ENCODE measurements at places on chromosomes 1 and 21.

- no peak for DNase-seq
Measured at GRCh38 chr1:30476911-30477459, 246.4 kb downstream of the MATN1 start.

DNA sequence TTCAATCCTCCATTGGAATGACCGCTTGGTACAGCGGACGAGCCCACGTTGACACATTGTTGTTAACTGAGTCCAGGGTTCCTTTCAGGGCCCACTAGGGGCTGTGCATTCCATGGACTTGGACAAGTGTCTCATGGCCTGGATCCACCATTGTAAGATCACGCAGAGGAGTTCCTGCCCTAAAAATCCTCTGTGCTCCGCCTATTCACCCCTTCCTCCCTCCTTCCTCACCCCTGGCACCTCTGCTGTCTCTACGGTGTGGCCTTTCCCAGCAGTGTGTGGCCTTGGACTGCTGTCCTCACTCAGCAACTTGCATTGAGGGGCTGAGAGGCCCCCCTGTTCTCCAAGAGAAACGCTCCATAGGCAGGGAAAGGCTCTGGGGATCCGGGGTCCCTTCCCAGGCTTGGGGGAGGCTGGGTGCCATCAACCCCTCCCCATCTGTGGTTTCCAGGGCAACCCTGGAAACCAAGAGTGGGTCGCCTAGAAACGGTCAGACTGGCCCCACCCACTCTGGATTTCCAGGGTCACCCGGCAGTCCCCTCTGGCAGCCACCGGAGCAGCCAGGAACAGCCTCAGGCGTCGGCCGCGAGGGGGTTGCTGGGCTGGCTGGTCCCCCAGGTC is 50.9 kb downstream of the MEGF6 start:
- no peak for DNase-seq

DNA sequence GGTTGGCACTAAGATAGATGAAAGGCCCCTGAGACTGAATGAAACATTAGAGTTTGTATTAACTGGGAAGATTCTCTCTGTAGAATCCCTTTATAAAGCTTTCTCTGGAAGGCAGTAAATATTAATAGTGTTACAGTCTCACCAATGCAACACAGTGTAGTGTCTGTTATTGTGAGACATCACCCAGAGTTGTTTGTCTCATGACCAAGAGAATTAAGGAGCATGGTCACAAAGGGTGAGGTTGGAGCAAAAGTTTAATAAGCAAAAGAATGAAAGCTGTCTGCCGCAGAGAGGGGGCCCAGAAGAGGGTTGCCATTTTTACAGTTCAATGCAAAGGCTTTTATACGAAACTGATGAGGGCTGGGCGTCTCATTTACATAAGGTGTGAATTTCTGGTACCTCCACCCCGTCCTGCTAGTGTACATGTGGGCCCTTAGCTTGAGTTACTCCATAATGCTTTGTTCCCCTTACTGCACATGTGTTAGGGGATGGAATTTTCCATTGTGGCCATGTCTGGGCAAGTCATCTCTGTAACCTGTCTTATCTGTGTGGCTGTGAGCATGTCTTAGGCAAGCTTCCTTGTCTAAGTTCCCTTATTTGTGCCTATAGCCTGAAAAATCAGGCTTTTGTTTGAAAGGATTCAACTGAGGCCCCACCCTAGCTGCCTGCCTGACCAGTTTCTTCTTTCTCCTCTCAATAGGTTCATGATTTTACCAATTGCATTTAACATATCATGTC is 184.1 kb downstream of the RASAL2 start:
- no peak for DNase-seq

DNA sequence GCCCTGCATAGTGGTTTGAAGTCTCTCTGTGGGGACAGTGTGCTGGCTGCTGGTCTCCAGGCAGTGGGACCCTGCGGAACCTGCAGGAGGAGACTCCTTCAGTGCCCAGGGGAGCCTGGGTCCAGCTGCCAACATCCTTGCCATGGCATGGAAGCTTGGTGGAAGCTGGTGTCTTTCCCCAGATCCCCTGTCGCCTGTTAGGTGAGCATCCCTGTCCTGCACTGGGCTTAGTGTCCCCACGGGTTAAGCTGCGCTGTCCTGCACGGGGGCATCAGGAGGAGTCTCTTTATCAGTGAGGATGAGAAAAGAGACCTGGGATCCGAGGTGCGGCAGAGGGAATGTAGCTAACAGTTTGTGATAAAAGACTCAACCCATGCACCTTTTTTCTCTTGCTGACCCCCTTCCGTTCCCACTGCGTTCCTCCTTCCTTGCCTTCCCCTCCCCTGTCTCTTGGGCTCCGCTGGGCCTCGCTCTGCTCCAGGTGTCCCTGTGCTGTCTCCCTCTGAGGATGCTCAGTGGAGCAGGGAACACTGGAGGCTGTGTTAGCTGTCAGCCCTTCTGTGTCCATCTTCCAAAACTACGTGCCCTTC is 59.3 kb downstream of the SLC37A1 start:
- no peak for DNase-seq

DNA sequence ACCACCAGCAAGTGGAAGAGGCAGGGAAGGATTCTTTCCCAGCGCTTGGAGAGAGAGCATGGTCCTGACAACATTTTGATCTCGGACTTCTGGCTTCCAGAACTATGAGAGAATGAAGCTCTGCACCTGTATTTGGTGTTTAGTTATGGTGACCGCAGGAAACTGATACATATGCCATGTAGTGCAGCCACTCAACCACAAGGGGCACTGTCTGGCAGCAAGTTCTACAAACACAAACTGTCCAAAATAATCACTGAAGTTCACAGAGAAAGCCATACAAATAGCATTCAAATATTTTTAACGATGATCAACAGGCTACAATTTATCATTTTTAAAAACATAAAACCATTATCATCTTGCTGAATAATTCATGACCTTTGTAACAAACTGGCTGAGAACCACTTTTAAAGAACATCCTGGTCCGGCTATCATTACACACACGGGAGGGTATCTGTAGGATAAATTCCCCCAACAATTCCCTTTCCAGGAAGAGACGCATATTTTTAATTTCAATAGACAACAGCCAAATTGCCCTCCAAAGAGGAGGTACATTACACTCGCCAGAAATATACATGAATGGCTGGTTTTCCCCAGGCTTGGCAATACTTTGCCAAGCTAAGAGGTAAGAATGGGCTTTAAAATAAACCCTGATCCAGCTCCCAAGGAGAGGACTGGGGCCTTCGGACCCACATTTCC is 9.2 kb upstream of the CBR3 start:
- peak; percentile 68 for DNase-seq

DNA sequence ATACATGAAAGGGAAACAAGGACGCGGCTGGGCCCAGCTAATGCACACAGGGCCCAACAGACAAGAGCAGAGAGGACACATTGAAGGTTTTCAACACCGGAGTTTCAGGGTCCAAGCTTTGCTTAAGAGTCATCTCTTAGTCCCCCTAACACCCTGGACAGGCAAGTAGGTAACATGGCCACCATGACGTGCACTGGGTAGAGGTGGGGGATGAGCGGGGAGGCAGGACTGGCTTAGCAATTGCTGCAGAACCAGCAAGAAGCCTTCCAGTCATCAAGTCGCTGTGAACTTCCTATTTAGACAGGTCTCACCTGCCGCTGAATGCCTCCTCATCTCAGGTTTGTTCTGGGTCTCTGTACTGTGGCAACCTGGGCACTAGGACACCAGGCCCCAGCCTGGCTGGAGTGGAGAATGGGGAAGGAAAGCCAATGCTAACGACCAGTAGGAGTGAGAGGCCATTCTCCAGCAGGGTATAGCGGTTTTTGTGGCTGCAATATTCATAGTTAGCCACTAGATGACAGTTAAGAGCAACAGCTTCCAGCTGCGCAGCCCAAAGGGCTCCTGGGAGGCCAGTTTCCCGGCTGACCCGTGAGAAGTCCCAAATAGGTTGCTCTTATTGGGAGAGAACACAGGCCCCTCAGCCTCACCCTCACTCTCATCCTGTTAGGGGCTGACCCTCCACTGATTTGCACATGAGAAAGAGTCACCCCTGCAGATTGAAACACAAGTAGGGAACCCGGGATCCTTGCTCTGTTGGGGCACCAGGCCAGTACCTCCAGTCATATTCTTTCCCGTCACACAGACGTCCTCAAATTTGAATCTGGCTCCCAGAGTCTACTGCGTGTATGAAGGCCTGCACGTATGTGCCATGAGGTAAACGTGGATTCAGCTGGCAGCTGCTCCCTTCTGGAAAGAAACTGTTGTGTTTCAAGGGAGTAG is 6.0 kb upstream of the PIGC start:
- peak; percentile 55 for DNase-seq

DNA sequence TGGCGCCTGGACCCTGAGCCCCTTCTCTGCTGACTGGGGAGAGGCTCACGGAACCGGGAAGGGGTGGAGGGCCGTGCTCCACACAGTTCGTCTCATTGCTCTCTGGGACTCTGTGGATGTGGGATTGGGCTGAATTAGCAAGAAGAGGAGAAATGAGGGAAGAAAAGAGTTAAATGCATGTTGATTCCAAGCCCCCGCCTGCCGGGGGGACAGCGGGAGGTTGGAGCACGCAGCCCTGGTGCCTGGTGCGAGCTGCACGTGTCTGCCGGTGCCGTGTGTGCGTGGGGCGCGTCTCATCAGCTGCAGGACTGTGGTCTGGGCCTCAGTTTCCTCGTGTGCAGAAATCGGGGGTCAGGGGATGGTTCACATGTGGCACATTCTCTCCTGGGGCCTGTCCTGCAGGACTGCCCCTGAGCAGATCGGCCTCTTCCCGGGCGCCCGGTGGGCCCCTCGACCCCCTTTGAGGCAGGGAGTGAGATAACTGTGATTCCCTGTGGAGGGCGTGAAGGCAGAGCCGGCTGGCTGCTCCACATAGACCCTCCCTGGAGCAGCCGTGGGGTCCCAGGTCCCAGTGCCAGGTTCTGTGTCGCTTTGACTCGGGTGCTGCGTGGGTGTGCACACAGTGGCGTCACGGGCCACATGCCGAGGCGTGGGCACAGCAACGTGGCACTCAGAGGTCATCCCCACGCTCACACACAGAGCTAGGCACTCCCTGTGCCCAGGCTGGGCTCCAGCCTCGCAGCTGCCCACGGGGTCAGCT is 11.4 kb downstream of the SAMD11 start:
- no peak for DNase-seq

DNA sequence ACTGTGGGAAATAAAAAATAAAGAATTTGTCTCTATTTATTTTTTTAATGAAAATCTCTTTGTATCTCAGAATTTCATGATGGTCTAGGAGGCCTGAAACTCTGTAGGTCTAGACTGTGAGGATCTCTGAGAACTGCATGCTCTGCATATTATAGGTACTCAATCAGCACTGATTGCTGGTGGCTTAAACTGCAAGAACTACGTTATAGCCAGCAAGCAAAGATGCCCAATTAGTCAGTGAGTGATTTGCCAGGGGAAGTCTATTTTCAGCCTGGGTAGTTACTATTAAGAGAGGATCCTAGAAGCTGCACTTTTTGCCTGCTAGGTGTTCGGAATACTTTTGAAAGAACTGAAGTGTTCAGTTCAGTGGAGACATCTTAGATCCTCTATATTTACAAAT is 87.4 kb downstream of the GPR52 start:
- no peak for DNase-seq

GRCh38 chr1:219581344-219581743 is 31.6 kb downstream of the ZC3H11B start:
- DNase-seq = no peak

DNA sequence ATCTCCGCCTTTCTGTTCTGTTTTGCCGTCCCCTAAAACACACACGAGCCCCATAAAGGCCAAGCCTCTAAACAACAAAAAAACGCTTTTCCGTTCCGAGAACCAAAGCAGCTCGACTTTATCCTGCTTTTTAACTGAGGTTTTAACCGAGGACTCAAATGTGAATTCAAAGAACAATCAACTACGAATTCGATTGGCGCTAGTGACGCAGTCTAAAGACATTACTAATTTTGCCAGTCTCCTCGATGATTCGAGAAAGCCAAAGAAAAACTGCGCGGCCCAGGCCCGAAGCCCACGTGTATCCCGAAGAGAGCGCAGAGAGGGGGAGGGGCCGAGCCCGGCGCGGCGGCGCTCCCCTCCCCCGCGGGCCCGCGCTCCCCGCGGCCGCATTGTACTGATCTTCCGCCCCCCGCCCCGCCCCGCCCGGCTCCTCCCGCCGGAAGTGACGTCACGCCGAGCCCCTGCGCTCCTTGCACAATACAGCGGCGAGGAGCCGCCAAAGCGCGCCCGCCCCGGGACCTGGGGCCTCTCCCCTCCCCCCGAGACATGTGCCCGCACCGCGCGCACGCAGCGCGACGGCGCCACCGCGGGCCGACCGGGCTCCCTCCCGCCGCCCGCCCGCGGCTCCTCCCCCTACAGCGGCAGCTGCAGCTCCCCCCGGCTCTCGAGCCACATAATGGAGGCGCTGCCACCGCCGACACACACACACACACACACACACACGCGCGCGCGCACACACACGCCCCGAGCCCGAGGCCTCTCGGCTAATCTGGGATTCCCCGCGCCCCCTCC is 1.4 kb downstream of the HNRNPU start:
- DNase-seq = peak; percentile 96

GRCh38 chr1:92951141-92951582 is 10.1 kb downstream of the DIPK1A start:
- DNase-seq = peak; percentile 54

- peak; percentile 16 for DNase-seq
Measured at GRCh38 chr21:14687268-14687625, 141.1 kb upstream of the SAMSN1 start.

DNA sequence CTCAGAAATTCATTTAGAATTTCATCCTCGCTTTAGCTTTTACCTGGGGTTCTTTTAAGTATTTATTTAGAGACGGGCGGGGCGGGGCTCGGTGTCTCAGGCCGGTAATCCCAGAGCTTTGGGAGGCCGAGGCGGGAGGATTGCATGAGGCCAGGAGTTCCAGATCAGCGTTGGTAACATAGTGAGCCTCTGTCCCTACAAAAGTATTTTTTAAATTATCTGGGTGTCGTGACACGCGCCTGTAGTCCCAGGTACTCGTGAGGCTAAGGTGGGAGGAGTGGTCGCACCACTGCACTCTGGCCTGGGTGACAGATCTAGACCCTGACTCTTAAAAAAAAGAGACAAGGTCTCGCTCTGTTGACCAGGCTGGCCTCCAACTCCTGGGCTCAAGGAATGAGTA is 942 bp upstream of the RSBN1 start:
- DNase-seq = no peak

DNA sequence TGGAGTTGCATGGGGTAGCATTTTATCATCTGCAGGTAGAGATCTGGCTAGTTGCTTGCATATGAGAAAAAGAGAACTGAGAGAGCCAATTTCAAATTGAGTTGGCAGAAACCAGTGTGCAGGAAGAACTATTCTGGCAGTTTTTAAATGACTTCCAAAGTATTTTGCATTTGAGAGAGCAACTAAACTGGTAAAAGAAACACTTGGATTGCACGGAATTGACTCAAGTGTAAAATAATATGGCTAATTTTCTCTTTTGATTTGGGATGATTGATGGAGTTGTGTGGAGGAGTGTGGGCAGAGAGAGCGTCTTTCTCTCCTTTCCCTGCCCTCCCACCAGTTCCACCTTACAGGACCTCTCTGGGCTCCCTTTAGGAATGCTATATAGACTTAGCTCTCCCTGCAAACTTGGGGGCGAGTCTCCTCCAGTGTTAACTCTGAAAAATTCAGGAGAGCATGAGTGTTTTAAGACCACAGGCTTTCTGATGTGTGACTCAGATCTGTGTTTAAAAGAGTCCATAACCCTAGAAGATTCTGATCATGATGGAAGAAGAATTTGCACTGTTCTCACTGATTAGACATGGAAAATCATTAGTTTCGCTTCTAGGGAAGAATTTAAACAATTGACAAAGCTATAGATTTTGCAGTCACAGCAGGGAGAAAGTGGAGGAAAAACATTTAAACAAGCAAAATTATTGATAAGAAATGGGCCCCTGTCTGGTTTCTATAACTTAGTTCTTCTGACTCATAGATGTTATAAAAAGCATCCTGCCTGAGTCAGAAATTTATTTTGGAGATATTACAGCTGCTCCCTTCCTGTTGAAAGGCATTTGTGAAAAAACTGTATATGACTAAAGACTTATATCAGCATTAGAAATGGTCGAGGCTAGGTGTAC is 24.9 kb upstream of the CTBS start:
- DNase-seq = no peak

All from CD4-positive, alpha-beta T cell treated with Interleukin-2 at 100 ng/mL for 4 hours (primary cell).